ENCODE measurements at places on chromosomes 6 and 20. TPM values are rescaled to one million over a fixed set of nuclear protein-coding genes. Genes with fewer than 3 reads are reported as not detected.

The ZC2HC1B gene
- not detected for total RNA-seq

GRCh38 chr6:135030056-135030473 lies 24.6 kb downstream of the HBS1L start:
- no peak for DNase-seq

The TTLL9 gene
- total RNA-seq = 7.1 TPM

DNA sequence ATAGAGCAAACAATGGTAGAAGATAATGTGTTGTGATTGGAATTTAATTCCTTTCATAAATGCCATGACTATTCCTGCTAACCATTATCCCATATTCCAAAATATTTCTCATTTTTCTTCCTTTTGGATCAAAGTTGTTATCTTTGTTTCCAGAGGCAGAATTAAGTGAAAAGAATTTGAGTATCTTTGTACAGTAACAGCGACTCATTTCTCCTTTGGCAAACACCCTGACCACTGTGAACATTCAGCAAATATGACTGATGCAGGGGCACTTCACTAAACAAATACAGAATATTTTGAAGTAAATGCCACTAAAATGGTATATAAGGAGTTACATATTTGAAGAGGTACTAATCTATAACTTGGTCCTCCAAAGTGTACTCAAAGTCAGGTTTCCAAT lies 105.0 kb upstream of the LAMP5 start:
- no peak for DNase-seq

The TCF15 gene
- 2.1 TPM for total RNA-seq

DNA sequence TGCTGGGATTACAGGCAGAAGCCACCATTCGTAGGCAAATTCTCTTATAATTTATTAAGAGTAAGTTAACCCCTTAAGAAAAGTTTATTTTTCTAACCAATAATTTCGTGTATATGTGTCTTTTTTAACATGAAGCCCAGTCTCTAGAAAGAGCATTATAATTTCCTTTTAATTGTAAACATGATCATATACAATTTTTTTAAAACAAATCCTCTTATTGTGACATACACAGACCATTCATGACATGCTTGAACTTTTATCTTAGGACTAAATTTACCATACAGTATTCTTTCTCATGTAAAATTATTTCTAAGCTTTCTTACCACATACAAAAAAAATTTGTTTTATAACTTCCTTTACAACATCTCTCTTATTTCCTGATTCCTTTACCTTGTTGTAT lies 6.7 kb downstream of the ACOT13 start:
- no peak for DNase-seq

The FLRT3 gene
- total RNA-seq = 29.3 TPM

DNA sequence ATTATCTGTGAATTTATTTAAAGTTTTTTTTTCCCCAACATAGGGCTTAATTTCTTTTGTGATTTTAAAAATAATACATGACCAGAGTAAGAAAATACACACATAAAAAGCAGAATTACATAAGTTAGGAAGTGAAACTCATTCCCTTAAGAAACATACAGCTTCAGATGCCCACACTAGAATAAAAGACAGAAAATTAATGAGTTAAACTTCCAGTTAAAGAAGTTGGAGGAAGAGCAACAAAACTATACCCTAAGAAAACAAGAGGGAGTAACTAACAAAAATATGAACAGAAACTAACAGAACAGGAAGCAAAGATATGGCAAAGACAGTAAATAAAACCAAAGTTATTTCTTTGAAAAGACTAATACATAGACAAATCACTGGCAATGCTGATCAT lies 107.6 kb upstream of the CEP85L start:
- no peak for DNase-seq

The SLC22A16 gene
- 0.22 TPM for total RNA-seq

The GPSM3 gene
- 20.5 TPM for total RNA-seq

The MMP24 gene
- total RNA-seq = 0.49 TPM

GRCh38 chr20:51758978-51759544 lies 9.1 kb downstream of the ATP9A start:
- no peak for DNase-seq

The CLVS2 gene
- total RNA-seq = 0.04 TPM

- peak; percentile 54 for DNase-seq
These were observed 24.9 kb downstream of the NPEPL1 start for GRCh38 chr20:58717278-58718091.

- DNase-seq = no peak
These were observed 21.7 kb downstream of the CST7 start for GRCh38 chr20:24970754-24971153.

GRCh38 chr20:24487648-24488047 lies 18.2 kb downstream of the SYNDIG1 start:
- no peak for DNase-seq

DNA sequence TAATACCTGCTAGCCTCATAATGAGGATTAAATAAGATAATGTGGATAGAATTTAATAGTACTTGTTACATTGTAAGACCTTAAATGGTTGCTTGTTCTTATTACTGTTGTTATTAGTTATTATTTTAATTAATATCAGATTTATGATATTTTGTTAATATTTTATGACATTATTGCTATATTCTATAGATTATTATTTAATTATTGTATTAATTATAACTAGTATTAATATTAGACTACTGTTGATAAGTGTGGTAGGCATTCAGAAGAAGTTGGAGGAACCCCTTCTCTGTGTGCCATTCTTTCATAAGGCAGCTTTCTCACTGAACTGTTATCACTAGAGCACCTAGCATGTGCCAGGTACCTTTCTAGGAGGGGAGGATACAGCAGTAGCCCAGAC lies 2.6 kb upstream of the NEDD9 start:
- no peak for DNase-seq

DNA sequence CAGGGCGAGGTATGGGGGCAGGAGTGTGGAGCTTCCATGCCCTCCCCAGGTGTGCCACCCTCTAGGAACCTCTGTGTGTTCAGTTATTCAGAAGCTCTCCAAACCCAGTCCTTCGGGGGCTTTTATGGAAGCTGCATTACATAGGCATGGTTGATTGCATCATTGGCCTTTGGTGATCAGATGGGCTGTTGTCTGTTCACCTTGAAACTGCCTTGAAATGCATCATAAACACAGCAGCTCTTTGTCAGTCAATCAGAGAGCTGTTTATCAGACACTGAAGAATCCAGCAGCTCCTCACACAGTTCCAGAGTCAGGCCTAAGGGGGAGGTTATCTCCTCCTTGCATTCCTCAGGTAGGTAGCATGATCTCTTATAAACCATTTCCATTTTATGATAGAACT lies 62.4 kb downstream of the E2F3 start:
- DNase-seq = no peak

The LPA gene
- 0.36 TPM for total RNA-seq

- no peak for DNase-seq
These were observed 124.6 kb upstream of the BTN3A2 start for GRCh38 chr6:26240157-26241032.

The ARMH2 gene
- not detected for total RNA-seq

The KIF25 gene
- total RNA-seq = 1.6 TPM

GRCh38 chr20:58389324-58389967 lies 417 bp downstream of the VAPB start:
- peak; percentile 62 for DNase-seq

The CD164 gene
- 175 TPM for total RNA-seq

The CDH4 gene
- total RNA-seq = 2.2 TPM

The GFRA4 gene
- total RNA-seq = not detected

DNA sequence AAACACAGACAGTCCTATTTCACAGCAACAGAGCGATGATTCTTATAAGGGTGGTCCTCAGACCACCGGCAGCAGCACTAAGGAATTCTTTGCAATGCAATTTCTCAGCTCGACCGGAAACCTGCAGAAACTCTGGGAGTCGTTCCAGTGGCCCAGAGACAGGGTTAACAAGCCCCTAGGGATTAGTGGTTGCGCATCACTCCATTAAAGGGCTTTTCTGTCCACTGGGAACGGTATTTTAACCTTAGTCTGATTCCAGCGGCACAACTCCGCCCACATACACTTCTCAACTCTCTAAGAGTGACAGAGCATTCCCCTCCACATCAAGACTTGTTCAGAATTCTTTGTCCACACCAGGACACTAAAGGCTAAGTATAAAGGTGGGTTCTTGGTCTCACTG lies 341.5 kb downstream of the TFAP2A start:
- no peak for DNase-seq

The KAT14 gene
- 14.4 TPM for total RNA-seq

- DNase-seq = no peak
These were observed 39.7 kb downstream of the SLC35D3 start for GRCh38 chr6:136961848-136962247.

- no peak for DNase-seq
These were observed 32.8 kb downstream of the LAMA4 start for GRCh38 chr6:112221561-112221960.

DNA sequence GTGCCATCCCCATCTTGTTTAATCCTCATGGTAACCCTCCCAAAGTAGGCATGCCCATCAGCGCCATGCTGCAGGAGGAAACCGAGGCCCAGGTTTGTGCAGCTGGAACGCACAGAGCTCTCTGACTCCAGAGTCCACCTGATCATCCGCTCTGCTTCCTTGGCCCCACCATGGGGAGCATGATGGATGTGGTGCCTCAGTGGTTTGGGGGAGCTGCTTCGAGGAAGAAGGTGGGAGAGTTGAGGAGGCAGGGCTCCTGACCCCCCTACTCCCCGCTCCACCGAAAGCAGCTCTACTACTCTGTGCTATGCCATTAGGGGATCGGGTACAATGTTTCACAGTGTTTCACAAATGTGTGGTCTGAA lies 52.2 kb downstream of the TGM2 start:
- no peak for DNase-seq

DNA sequence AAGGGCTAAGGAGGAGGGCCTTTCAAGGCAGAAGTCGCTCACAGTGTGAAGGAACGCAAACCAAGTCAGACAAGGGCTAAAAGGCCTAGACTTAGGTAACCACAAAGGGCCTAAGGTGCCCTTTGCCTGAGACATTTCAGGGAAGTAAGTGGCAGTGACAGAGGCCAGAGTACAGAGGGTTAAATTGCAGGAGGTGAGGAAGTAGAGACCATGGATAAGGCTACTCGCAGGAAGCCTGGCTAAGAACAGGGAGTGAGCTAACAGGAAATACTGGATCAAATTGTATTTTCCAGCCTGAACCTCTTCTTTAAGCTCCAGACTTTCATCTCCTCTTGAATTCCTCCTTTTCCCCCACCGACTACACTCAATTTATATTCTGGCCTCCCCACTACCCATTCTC lies 16.6 kb downstream of the ZHX3 start:
- no peak for DNase-seq

GRCh38 chr20:36018208-36018988 lies 50.0 kb downstream of the CNBD2 start:
- DNase-seq = no peak

- no peak for DNase-seq
These were observed 271.6 kb downstream of the FARS2 start for GRCh38 chr6:5532941-5533340.

DNA sequence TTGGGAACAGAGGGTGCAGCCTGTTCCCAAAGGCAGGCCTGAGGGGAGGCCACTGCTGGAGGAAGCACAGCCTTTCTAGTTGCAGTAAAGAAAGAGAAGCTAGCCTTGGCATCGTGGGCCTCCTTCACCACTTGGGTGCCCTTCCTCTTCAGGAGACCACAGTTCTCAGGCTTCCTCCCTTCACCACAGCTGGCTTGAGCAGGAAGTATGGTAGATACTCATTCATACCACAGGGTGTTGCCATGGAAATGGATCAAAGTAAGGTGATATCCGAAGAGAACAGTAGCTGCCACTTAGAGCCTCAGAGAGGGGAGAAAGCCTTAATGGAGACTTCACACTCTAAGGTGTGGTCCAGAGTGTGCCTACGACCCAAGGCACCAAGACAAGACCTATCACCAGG lies 120.4 kb upstream of the RIPOR2 start:
- DNase-seq = no peak

The TCFL5 gene
- total RNA-seq = 14.6 TPM

- peak; percentile 68 for DNase-seq
These were observed 10.6 kb downstream of the PDYN start for GRCh38 chr20:1983301-1983700.

GRCh38 chr6:29705389-29706231 lies 17.6 kb upstream of the HLA-F start:
- DNase-seq = no peak

GRCh38 chr6:75244063-75244584 lies 523 bp upstream of the COX7A2 start:
- no peak for DNase-seq

GRCh38 chr20:21498195-21498594 lies 15.7 kb downstream of the NKX2-2 start:
- no peak for DNase-seq

Data from sciatic nerve (tissue), 2 donors.